ENCODE measurements at places on chromosomes 3 and 15. TPM values are rescaled to one million over a fixed set of nuclear protein-coding genes. Genes with fewer than 3 reads are reported as not detected.

DNA sequence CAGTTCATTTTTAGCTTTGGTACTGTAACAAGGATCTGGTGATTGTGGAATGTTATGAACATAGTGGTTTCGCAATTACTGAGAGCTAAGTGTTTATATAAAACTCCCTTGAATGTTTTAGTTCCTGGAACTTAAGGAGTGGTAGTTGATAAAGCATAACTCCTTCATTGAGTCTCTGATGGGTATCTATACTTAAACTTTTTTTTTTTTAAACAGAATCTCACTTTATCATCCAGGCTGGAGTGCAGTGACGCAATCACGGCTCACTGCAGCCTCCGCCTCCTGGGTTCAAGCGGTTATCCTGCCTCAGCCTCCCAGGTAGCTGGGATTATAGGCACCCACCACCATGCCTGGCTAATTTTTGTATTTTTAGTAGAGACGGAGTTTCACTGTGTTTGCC is 11.3 kb downstream of the PRKCI start:
- no peaks in the 10 kb centered on the region for H3K4me1 ChIP-seq
- H3K27me3 ChIP-seq: no peaks in the 10 kb centered on the region
- H3K27ac ChIP-seq: no peak overlapping the region
- DNase-seq: no peak

DNA sequence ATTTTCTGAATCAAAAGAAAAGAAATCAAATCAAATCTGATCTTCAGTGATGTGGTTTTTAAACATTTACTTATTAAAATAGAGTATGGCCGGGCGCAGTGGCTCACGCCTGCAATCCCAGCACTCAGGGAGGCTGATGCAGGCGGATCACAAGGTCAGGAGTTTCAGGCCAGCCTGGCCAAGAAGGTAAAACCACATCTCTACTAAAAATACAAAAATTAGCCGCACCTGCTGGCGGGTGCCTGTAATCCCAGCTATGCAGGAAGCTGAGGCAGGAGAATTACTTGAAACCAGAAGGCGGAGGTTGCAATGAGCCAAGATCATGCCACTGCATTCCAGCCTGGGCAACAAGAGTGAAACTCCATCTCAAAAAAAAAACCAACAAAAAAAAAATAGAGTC is 169.1 kb downstream of the ULK4 start:
- peaks cover 2% of the 10 kb centered on the region for H3K36me3 ChIP-seq
- H3K27ac ChIP-seq: no peak overlapping the region
- no peaks in the 10 kb centered on the region for H3K27me3 ChIP-seq
- no peak overlapping the region for H3K4me3 ChIP-seq
- no peaks in the 10 kb centered on the region for H3K4me1 ChIP-seq

GRCh38 chr3:153820035-153820434 is 301.2 kb upstream of the ARHGEF26 start:
- DNase-seq: no peak
- no peak overlapping the region for H3K4me3 ChIP-seq
- H3K27ac ChIP-seq: no peak overlapping the region
- no peaks in the 10 kb centered on the region for H3K36me3 ChIP-seq

DNA sequence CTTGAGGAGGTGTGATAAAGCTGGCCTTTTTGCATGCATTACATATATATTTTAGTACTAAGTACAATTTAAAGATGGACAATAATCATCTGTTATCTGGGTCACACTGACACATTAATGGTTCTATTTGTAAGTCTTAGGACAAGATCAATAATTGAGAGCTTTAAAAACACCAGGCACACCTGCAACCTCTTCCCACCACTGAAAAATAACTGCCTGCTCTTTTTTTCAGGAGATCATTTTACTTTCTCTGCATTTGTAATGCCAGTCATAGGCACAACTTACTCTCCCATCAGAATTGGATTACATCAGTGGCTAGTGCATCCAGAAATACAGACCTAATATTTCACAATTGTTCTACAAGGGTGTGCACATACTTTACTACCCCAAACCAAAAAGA is 149.8 kb downstream of the MECOM start:
- H3K4me3 ChIP-seq: no peak overlapping the region
- H3K27me3 ChIP-seq: no peaks in the 10 kb centered on the region
- no peak for DNase-seq
- no peak overlapping the region for H3K27ac ChIP-seq
- H3K36me3 ChIP-seq: no peaks in the 10 kb centered on the region
- H3K4me1 ChIP-seq: peaks cover 5% of the 10 kb centered on the region

- no peak overlapping the region for H3K4me3 ChIP-seq
- peaks cover 12% of the 10 kb centered on the region for H3K36me3 ChIP-seq
- no peak for DNase-seq
- H3K27me3 ChIP-seq: no peaks in the 10 kb centered on the region
- peaks cover 6% of the 10 kb centered on the region for H3K4me1 ChIP-seq
- no peak overlapping the region for H3K27ac ChIP-seq
Measured at GRCh38 chr15:25763331-25763751, 99.8 kb downstream of the ATP10A start.

- no peaks in the 10 kb centered on the region for H3K36me3 ChIP-seq
- no peak for DNase-seq
- H3K4me1 ChIP-seq: no peaks in the 10 kb centered on the region
- H3K4me3 ChIP-seq: no peak overlapping the region
Measured at GRCh38 chr3:64908251-64908685, 220.5 kb upstream of the ADAMTS9 start.

- peaks cover 22% of the 10 kb centered on the region for H3K36me3 ChIP-seq
- no peak overlapping the region for H3K4me3 ChIP-seq
- no peaks in the 10 kb centered on the region for H3K27me3 ChIP-seq
Measured at GRCh38 chr15:39586387-39587095, 5.7 kb downstream of the THBS1 start.

DNA sequence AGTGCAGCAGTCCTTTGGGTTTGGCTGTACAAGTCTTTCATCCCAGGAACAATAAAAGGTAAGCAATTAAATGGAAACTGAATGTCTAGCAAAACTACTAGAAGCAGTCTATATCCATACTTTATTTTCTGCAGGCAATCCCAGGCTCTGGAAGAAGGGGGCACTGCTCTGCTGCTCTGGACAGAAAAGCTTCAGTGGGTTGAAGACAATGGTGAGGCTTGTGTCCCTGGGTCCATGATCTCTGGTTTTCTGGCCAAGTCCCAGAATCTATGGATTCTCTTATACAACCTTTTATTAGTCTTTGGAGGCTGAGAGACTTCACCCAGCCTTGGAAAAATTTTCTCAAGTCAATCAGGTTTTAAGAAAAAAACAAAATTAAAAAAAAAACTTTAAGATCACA is 35.6 kb downstream of the SCAP start:
- H3K27ac ChIP-seq: no peak overlapping the region
- H3K27me3 ChIP-seq: no peaks in the 10 kb centered on the region
- no peak for DNase-seq

DNA sequence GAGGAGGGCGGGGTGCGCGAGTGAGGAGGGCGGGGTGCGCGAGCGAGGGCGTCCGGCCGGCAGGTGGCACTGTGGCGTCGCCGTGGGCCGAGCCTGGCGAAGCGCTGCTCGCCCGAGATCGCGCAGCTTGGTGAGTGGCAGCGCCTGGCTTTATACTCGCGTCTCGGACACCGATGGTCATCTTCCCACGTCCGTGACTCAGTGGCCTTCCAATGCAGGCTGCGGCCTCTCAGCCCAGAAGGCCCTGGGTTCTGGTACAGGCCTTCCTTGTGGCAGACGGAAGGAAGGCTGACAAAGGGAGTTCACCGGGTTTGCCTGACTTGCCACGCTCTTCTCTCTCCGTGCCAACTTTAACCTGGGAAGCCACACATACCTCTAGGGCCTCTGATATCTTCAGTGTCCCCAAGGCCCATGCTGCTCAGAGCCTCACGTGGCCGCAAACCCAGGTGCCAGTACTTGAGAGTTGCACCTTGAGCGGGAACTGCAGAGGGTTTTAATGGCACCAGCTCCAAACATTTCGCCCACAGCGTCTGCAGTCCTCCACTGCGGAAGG is 195.3 kb upstream of the LYSMD4 start:
- H3K27me3 ChIP-seq: peaks cover 4% of the 10 kb centered on the region
- peak overlapping the region; percentile 54 for H3K4me3 ChIP-seq
- peaks cover 15% of the 10 kb centered on the region for H3K4me1 ChIP-seq
- H3K27ac ChIP-seq: peak overlapping the region; percentile 77
- H3K36me3 ChIP-seq: no peaks in the 10 kb centered on the region
- DNase-seq: peak; percentile 94

GRCh38 chr15:65956899-65957298 is 87.6 kb downstream of the RAB11A start:
- no peak overlapping the region for H3K4me3 ChIP-seq
- no peaks in the 10 kb centered on the region for H3K36me3 ChIP-seq
- no peaks in the 10 kb centered on the region for H3K4me1 ChIP-seq
- H3K27me3 ChIP-seq: no peaks in the 10 kb centered on the region
- DNase-seq: no peak
- no peak overlapping the region for H3K27ac ChIP-seq

DNA sequence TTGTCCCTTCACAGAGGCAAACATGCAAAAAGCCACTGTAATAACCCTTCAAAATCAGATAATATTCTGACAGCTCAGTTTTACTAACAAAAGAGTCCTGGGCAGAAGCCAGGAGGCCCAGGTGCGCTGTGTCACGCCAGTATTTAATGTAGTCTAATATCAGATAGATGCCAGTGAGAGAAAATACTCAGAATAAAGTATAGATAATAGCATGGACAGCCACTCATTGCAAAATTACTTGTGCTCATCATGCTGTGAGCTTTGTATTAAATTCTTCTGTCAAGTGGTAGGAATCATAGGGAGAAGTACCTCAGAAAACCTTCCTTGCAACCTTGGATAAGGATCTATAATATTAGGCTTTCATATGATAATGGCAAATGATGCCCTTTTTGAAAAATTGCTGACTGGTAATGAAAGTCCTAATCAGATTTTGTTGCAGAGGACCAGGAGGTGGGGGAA is 1154.3 kb downstream of the ROBO1 start:
- no peak overlapping the region for H3K27ac ChIP-seq
- no peaks in the 10 kb centered on the region for H3K4me1 ChIP-seq
- no peaks in the 10 kb centered on the region for H3K36me3 ChIP-seq
- no peaks in the 10 kb centered on the region for H3K27me3 ChIP-seq
- no peak overlapping the region for H3K4me3 ChIP-seq

DNA sequence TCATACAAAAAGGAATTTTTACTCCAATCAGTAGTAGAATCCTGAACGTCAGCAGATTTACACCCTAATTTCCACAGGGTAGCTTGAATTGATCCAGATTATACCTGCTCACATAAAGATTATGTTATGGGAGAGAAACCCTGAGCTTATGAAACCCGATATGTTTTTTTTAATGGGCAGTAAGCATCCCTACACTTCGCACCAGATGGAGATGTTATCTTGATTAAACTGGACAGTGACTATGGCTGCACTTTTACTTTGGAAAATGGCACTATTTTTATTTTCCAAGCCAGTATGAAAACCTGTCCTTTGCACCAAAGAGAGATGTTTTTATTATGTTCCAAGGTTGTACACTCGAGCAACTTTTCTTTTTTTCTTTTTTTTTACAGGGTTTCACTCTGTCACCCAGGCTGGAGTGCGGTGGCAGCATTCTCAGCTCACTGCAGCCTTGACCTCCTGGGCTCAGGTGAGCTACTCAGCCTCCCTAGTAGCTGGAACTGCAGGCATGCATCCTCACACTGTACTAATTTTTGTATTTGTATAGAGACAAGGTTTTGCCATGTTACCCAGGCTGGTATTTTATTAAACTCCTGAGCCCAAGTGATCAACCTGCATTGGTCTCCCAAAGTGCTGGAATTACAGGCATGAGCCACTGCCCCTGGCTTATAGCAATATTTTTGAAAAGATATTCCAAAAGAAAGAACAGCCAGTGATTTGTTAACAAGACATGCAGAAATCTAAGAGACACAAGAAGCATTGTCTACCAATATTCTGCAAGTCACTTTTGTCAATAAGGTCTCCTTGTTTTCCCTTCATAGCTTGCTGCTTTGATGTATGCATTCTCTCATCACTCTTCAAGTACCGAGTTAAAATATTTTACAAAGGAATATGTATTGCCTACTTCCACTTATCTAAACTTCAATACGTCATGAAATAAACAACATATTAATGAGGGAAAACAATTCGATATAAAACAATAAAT is 1412.6 kb downstream of the ZPLD1 start:
- H3K4me3 ChIP-seq: no peak overlapping the region
- no peaks in the 10 kb centered on the region for H3K36me3 ChIP-seq

DNA sequence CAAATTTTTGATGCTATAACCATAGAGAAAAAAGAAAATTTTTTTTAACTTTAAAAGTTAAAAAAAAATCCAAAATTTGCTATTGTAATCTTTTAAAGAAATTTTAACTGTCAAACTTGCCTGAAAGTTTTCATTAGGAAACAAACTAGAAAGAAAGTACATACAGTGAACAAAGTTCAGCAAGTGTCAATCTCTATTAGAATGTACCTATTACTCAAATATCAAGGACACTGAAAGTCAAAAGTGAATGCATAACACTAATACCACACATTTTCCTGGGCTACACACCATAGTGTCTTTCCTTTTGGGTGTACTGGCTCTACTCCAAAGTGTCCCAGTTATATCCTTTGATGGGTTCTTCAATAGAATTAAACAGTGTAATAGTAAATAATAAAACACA is 56.8 kb downstream of the LRRFIP2 start:
- no peaks in the 10 kb centered on the region for H3K4me1 ChIP-seq
- no peaks in the 10 kb centered on the region for H3K36me3 ChIP-seq
- H3K4me3 ChIP-seq: no peak overlapping the region
- H3K27me3 ChIP-seq: no peaks in the 10 kb centered on the region

DNA sequence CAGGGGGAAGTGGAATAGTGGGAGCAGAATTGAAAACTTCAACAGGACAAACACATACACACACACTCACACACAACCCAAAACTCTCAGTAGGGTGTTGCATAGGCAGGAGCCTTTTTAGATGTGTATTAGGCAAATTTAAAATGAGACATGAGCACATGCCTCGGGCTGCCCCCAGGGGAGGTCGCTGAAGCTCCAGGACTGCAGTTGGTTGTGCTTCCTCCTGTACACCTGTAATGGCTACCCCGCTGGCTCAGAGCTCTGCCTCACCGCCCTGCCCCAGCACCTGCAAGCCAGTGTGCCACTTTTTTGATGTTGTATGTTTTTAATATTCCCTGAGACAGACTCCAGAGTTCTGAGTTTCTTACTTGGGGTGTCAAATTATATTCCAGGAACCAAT is 303.4 kb upstream of the NR2E3 start:
- no peak overlapping the region for H3K4me3 ChIP-seq
- H3K36me3 ChIP-seq: no peaks in the 10 kb centered on the region
- no peak for DNase-seq
- no peaks in the 10 kb centered on the region for H3K4me1 ChIP-seq
- H3K27ac ChIP-seq: no peak overlapping the region

GRCh38 chr3:32403663-32404062 is 12.0 kb downstream of the CMTM7 start:
- peaks cover 23% of the 10 kb centered on the region for H3K4me1 ChIP-seq
- no peaks in the 10 kb centered on the region for H3K27me3 ChIP-seq
- no peak overlapping the region for H3K27ac ChIP-seq

- no peak overlapping the region for H3K27ac ChIP-seq
- no peaks in the 10 kb centered on the region for H3K4me1 ChIP-seq
- H3K36me3 ChIP-seq: no peaks in the 10 kb centered on the region
- DNase-seq: no peak
- no peaks in the 10 kb centered on the region for H3K27me3 ChIP-seq
Measured at GRCh38 chr15:38226608-38227266, 25.9 kb upstream of the SPRED1 start.

Gene HSPBAP1
- total RNA-seq: 23.4 TPM

Gene SHF
- 0.94 TPM for total RNA-seq

Gene ITIH4
- 32.8 TPM for total RNA-seq

Gene CAMKV
- not detected for total RNA-seq

Gene CPEB1
- total RNA-seq: not detected

Gene LIPC
- 5.3 TPM for total RNA-seq

Data from natural killer cell (primary cell).